ENCODE measurements at places on chromosomes 5 and 9.

DNA sequence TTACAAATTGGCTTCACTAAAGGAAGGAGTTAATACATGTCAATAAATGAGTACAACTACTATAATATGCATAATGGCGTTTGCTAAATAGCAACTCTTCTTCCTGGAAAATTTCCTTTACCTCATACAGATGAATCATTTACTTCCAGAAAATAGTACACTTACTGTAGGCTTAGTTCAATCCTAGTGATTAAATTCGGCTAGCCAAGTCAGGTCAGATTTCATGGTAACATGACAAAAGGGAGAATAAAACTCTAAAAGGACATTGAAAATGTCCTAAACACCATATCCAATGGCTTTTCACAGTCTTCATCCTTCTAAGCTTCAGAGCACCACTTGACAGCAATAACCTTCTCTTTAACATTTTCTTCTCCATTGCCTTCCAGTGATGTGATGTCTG is 42.1 kb upstream of the ZFAND5 start:
- DNase-seq, result no peak

DNA sequence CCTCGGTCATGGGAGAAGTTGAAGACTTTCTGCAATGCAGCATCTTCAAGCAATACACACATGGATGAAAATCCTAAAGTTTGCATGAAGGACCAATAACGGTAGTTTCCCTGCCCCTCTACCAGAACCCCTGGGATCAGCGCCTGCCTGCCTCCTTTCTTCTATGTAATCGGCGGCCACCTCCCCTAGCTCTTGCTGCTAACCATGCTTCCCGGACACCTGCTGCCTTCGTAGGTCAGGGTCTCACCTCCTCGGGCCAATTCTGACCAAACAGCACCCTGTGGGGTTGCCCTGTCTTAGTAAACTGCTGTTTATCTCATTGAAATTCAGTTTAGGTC is 388 bp upstream of the MED10 start:
- DNase-seq, result no peak

GRCh38 chr9:108852079-108852478 is 3.7 kb downstream of the ACTL7B start:
- DNase-seq, result no peak

GRCh38 chr9:136700959-136701667 is 11.3 kb upstream of the DIPK1B start:
- no peak for DNase-seq

DNA sequence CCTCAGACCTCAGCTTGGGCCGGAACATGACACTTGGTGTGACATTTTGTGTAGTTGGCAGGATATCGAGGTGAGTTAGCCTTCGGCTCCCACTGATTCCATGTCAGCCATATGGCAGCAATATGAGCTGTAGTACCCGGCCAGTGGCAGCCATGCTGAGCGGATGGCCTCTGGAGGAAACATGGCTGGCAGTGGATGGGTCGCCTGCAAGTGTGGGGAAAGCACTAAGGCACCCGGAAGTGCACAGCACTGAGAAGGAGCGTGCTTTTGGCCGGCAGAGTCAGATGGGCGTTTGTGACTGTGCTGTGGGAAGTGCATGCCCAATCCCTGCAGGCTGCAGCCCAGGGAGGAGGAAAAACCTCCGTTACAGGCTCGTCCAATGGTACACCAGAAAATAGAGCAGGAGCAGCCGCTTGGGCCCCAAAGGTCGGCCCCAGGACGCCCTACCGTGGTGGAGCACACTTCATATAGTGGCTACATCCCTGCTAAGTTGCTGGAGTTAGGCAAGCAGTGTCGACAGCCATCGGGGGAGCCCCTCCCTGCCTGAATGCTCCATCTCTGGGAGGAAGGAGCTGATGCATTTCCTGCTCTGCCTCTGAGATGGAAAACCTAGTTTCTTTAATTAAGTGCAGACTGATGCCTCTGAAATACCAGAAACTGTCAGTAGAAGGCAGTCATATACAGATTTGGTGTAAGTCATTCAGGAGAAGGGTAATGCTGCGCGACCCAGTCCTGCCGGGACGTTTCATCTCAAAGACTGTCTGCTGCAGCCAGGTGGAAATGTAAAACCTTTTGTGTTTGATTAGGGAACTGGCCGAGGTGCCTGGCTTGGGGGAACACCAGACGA is 2185.8 kb upstream of the ACO1 start:
- no peak for DNase-seq

DNA sequence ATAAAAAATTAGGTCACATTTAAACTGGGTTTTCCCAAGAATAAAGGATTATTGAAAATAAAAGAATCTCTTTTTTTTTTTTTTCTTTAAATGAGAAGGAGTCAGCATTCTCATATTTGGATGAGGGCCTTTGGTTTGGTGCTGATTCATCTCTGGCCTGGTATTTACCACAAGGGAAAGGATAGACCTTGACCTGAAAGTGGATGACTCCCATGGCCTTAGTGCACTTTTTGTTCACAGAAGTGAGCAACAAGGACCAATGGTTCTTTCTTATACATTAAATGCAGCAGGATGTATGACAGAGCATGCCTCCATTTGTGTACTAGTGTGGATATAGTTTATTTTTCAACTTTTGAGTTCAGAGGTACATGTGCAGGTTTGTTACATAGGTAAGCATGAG is 6.9 kb downstream of the YTHDC2 start:
- no peak for DNase-seq

DNA sequence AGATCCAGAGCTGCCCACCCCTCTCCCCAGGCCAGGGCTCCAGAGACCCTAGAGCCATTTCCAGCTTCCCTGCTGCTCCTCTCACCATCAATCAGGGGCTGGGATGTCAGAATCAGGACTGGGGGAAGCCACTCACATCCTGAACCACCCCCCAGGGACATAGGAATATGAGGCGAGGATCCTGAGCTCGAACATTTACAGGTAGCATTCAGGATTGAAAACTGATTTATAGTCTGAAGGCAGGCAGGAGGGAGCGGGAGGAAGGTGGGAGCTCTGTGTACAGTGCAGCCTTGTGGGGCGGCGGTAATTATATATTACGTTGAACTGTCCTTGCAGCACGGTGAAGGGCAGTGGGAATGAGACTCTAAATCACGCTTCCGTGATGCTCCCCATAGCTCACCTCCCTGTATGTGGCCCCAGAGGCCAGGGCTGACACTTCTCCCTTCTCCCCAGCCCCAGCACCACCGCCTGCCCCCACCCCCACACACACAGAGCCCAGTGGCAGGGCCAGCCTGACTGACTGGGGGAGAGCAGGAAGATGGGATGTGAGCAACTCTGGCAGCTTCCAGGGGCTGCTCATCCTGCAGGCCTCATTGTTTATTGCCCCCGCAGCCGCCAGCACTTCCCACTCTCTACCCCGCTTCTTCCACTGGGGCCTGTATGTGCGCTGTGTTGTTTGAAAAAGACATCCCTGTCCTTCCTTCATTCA is 76.0 kb upstream of the HSPA9 start:
- DNase-seq, result no peak

DNA sequence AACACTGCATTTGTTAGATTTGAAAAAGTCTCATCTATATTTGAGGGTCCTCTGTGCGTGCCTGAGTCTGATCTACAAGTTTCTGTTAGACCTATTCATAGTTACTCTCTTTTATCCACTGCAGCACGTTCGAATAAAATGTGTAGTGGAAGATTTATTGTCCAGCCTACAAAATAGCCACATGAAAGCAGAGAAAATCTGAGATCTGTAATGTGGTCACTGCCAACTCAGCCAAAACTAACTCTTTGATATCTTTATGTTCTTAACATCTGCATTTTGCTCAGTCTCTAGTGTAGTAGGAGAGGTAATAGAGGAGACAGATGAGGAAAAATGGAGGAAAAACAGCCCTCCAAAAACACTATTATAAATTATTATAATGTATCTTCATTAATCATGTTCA is 354.0 kb downstream of the NPR3 start:
- no peak for DNase-seq

DNA sequence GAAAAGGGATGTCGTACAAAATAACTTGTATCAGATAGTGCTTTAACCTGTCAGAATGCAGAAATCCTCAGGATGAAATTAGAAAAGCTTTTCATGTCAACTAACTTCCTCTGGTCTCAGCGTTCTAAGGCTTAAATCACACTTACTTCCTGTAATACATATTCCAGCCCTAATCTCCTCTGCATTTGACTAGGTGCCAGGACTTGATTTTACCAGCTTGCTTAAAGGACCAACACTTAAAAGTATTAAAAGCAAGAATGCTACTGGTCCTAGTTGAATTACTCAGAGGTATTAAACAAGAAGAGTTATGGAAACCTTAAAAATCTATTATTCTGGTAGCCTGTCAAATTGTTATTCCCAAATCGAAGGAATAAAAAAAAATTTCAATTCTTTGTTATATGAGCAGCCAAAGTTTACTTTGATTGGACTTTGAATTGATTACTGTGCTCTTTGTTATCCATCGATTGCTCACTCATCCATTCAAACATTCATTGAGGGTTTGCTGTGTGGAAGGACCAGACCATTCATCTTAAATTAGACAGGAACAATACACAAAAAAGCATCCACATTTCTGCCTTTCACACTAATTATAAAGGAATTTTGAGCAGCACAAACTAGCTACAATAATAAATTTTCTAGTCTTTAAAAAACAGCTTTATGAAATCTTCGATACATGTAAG is 108.7 kb downstream of the MUSK start:
- DNase-seq, result no peak

DNA sequence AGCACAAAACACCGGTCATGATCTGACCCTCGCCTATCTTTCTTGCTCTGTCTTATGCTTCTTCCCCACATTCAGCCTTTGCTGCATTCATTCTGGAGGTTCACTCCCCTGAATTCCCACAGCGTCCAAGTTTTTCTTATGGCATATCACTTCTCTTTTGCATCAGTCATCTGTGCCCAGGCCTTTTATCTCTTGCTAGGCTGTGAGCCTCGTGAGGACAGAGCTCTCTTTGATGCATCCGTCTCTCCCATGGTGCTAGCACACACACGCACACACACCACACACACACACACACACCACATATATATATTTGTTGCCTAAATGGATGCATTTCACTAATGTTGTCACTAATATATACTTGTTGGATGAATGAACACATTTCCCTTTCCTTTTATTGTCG is 45.8 kb upstream of the ATG10 start:
- no peak for DNase-seq

GRCh38 chr5:135655468-135655815 is 76.7 kb upstream of the CXCL14 start:
- DNase-seq, result no peak

GRCh38 chr5:83530193-83530592 is 58.6 kb downstream of the VCAN start:
- DNase-seq, result no peak

DNA sequence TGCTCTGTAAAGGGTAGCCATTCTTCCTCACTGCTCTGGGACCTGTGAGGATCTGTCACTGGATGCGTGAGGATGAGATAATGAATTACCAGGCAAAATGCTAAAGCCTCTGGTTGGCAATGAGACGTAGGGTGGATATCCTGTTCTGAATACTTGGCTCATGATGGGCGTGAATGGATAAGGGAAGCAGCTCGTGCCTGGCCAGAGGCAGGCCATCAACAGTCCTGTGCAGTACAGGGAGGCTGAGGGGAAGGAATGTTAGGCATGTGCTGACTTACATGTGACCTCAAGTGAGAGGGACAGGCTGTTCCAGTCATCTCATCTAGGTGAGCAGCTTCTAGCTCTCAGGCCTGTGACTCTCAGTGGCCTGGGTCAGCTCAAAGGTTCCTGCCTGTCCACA is 172.8 kb downstream of the CARTPT start:
- no peak for DNase-seq

DNA sequence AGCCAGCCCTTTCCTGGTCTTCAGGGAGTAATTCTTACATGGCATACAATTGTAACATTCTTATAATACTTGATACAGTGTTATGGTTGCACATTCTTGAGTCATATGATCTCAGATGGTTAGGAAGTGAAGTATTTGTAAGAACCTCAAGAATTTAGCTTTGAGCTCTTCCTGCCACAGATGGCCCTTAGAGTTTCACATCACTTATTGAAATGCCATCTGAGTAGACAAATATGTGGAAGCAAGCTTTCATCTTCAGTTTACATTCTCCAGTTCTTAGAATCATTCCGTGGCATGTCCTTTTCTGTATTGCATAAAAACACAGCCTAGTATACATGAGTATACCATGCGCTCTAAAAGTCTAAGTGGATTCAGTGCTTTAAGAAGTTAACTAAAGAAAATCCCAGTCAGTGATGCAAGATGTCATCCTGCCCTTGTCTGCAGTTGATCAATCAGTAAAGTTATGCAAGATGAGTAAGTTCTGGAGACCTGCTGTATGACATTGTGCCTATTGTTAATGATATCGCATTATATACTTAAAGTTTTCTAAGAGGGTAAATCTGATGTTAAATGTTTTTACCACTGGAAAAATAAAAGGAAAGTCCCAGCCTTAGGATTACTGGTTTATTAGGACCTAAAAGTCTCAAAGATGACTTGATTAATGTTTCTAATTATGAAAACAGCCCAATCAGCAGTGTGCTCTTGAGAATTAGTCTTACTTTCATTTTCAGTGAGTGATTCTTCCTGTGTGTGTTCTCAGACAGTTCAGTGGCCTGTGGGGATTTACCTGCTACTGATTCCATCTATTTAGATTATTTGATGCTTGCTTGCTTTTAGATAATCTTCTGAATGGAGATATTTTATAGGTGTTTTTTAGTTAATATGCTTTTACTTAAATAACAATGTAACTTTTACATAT is 29.4 kb downstream of the RHOBTB3 start:
- no peak for DNase-seq

DNA sequence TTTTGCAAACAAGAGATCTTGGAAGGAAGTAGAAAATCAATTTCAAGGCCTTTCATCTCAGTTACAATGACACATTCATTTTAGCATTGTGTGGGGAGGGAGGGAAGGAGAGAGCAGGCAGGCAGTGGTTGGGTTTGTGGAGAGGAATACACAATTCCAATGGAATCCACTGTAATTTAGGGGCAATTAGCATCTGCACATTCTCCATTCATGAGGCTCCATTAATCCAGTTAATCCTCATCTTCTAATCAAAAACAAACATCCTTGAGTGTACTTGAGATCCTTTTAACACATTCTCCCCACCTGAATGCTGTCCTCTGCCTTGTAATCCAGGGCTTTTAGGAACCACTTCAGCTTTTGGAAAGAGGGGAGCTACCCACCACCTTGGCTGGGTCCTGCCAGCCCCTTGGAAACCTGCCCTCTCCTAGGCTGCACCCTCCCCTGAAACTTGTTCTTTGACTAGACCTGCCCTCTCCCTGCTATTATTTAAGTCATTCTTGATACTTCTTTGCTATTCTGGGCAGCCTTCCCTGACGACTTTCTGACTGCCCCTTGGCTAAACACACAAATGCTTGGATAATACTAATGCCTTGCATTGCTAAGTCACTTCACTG is 271.2 kb downstream of the SLIT3 start:
- DNase-seq, result no peak

GRCh38 chr5:68953875-68954617 is 139.8 kb upstream of the SLC30A5 start:
- no peak for DNase-seq

DNA sequence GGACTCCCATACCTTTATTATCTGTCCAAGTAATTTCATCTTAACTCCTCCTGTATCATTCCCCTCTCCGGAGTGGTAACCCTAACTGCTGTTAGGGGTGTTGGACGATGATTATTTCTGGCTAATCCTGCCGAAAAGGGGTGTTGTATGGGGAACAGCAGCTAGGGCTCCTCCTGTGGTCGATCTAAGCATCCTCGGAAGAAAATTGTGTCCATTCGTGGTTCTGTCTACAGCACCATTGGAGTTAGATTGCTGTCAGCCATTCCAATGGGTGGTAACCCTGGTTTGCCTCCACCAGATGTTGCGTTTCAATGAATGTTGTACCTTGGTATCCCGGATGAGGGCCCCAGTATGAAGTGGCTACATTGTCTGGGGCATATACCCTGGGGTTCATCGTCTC is 35.6 kb upstream of the LMNB1 start:
- no peak for DNase-seq

- DNase-seq, result no peak
These were observed 226.4 kb downstream of the ADAMTS6 start for GRCh38 chr5:65255294-65255693.

Data from cerebellar nuclear complex (tissue), 1 donor.